ENCODE measurements at places on chromosomes 7 and 10.

- no peak for DNase-seq
Measured at GRCh38 chr10:125080984-125081383, 79.4 kb downstream of the CTBP2 start.

- DNase-seq: no peak
Measured at GRCh38 chr10:78194050-78194449, 160.4 kb downstream of the RPS24 start.

DNA sequence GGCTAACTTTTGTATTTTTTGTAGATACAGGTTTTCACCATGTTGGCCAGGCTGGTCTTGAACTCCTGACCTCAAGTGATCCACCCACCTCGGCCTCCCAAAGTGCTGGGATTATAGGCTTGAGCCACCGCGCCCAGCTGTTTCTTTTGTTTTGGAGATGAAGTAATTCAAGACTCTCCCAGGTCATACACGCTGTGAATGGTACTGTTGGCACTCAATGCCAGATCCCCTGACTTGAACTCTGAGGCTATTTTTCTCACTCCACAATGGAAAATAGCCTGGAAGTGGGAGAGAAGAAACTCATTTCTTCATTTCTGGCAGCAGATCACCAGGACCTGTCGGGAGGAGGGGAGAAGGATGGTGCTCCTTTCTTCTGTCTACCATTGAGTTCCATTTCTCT lies 32.4 kb downstream of the BLVRA start:
- no peak for DNase-seq

- no peak for DNase-seq
Measured at GRCh38 chr10:13564576-13564975, 22.2 kb upstream of the PRPF18 start.

GRCh38 chr7:90858546-90858945 lies 262.4 kb downstream of the CDK14 start:
- DNase-seq: no peak

DNA sequence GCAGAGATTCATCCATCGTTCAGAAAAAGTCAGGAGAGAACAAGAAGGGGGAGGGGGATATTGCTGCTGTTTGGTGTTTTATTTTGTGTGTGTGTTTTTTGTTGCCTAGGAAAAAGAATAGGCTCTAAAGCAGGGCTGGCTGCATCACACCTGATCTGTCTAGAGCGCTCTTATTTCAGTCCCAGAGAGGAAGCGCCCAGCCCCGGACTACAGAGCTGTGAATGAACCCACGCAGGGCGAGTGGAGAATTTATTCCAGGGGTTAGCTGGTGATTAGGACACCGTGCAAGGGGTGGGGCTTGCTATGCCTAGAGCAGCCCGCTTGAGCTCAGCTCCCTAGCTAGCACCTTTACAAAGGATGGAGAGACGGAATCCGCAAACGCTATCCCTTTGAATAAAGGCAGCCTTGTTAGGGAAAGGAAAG lies 621 bp upstream of the FAM13C start:
- DNase-seq: no peak

GRCh38 chr7:129845178-129845971 lies 107.4 kb downstream of the UBE2H start:
- no peak for DNase-seq

Data from stimulated activated effector memory CD8-positive, alpha-beta T cell treated with anti-CD3 and anti-CD28 coated beads, Interleukin-12 subunit alpha, Interleukin-12 subunit beta, amount 100 ng/mL, for 72 hours (primary cell).